ENCODE measurements at places on chromosomes 12 and 14.

DNA sequence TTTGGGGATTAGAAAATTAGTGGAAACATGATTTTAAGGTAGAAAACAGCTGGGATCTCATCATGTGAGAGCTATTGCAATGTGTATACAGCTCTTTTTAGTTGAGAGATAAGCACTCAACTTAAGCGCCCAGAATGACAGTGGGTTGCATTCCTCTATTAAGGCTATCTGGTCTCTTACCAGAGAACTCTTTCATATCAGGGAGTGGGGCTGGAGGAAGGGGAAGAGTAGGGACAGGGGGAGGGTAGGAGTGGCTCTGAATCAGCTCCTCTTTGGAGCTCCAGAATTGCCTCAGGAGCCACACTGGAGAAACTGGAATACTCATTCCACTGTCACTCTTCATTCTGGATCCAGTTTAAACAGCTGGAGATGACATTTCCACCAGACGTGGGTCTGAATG is 9.2 kb upstream of the PLEKHG3 start:
- DNase-seq, result no peak

DNA sequence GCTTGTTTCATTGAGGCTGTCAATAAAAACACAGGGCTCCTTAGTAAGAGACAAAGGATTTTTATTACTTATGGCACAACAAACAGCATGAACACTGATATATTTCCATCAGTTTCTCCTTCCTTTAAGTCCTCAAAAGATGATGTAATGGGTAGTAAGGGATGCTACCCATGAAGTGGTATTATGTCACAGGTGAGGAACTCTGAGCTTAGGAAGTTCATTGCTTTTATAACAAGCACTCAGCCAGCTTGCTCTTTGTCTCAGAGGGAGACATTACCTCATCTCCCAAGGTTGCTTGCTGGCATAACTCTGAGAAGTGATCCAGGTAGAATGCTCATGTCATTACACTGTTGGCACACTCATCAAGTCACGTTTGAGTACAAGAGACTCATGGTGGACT is 287.0 kb upstream of the OR4E1 start:
- no peak for DNase-seq

- DNase-seq, result no peak
These were observed 16.8 kb downstream of the SCAF11 start for GRCh38 chr12:45973526-45973925.

GRCh38 chr12:89618113-89618862 is 90.3 kb downstream of the ATP2B1 start:
- DNase-seq, result no peak

- no peak for DNase-seq
These were observed 21.5 kb downstream of the SPTB start for GRCh38 chr14:64857979-64858744.

- no peak for DNase-seq
These were observed 7.6 kb downstream of the TECPR2 start for GRCh38 chr14:102370305-102370809.

GRCh38 chr12:46965880-46966279 is 113.5 kb upstream of the PCED1B start:
- no peak for DNase-seq

DNA sequence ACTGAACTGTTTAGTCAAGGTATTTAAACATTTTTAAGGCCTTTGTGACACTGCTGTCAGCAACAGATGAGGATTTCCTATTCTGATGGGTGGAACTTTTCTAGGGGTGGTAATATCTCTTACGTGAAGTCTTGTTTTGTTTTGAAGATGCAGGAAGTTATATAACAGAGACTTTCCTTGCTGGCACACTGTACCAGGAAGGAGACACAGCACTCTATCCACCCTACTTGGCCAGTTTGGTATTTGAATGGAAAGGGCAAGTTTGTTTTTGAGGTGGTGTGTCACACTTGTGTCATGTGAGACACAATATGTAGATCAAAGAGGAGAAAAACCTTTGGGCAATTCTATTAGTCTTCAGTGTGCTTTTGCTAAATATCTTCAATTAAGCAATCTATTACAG is 51.6 kb upstream of the SRP54 start:
- DNase-seq, result peak; percentile 9

- DNase-seq, result no peak
These were observed 2.4 kb downstream of the SLC41A2 start for GRCh38 chr12:104955703-104956102.

DNA sequence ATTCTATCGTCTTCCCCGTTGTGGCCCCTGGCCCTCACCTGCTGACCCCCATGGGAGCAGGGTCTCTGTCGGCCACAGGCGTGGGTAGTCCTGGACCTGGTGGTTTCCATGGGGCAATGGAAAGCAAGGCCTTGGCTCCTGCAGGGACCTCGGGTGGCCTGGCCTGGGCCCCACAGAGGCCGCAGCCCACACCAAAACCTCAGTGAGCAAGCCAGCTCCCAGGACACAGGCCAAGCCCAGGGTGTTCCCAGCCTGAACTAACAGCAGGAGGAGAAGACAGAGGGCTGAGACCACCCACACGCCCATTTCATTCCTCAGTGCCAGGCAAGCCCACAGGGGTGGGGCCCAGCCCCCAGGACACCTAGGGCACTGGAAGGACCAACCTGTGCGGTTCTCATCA is 16.9 kb downstream of the ABCB9 start:
- no peak for DNase-seq

- DNase-seq, result no peak
These were observed 26.1 kb upstream of the PTHLH start for GRCh38 chr12:27998658-27999057.

GRCh38 chr14:38505973-38506249 is 250.0 kb upstream of the CLEC14A start:
- no peak for DNase-seq

- DNase-seq, result no peak
These were observed 54.5 kb downstream of the CRACR2A start for GRCh38 chr12:3698218-3698974.

GRCh38 chr14:72920008-72920407 is 6.3 kb upstream of the DCAF4 start:
- DNase-seq, result no peak

GRCh38 chr14:38774162-38774561 is 328.9 kb downstream of the SEC23A start:
- no peak for DNase-seq

GRCh38 chr12:27057543-27057942 is 24.8 kb downstream of the C12orf71 start:
- no peak for DNase-seq

- no peak for DNase-seq
These were observed 12.1 kb upstream of the ANO6 start for GRCh38 chr12:45203767-45204166.

GRCh38 chr14:21055432-21056117 is 2.0 kb upstream of the RNASE8 start:
- DNase-seq, result no peak

- DNase-seq, result no peak
These were observed 477.9 kb downstream of the ATP23 start for GRCh38 chr12:58419196-58419760.

- no peak for DNase-seq
These were observed 28.2 kb upstream of the STAB2 start for GRCh38 chr12:103558879-103559278.

GRCh38 chr14:77882636-77883035 is 82.7 kb downstream of the ADCK1 start:
- DNase-seq, result no peak

DNA sequence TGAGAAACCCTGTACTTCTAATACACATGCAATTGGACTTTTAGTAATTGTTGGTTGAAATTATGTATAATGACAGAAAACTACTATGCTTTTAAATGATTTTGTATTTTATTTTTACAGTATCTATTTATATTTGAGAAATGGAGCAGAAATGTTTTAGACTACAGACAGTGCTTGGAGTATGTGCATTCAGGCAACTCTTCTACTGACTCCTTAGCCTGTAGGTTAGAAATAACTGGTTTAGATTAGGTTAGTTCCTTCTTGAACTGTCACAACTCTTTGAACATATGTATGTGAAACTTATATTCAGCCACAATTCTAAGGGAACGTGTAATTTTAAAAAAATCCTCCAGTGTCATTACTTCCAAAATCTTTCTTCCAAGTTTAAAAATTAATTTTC is 1.7 kb downstream of the FGFR1OP2 start:
- no peak for DNase-seq

DNA sequence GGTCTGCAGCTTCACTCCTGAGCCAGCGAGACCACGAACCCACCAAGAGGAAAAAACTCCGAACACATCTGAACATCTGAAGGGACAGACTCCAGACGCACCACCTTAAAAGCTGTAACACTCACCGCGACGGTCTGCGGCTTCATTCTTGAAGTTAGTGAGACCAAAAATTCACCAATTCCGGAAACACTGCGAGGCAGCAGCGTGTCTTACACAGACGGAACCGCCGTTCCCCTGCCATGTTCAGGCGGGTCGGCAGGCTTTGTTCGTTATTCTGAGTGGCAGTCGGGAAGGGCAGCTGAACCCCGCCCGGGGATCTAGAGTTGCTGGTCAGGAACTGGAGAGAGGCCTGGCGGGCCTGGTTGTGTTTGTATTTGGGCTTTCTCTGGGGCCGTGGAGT is 20.3 kb upstream of the LPCAT3 start:
- DNase-seq, result no peak

DNA sequence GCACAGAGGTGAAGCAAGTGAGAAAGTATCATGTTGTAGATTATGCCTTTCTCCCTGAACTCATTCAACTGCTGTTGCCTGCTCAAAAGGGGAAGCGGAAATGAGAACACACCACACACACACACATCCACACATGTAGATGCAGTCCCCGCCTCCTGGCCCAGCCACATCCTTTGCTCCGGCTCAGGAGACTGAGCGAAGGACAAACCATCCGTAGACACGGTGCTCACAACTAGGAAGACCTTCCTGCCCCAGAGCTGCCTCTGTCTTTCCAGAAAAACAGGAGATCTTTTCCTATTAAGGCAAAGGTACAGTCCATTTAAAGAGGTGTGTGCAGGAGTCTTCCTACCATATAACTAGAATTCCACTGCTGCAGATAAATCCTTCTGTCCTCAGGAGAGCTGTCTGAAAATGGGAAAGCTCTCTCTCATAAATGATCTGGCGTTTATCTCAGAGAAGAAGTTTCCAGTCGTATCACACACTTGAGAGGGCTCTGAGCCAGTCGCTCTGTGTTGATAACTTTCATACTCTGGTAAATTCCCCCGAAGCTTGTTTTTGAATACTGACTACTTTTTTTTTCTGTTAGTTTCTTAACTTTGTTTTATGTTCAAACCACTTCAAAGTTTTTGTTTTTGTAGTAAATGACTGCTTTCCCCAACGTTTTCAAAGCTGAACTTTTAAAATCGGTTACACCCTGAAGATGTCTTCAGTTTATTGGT is at the start of gene TESPA1:
TESPA1 (minus strand) TSS at position 105 of the 719 bp plus-strand sequence. CDS start 10,200 bp downstream, outside the sequence.
- peak; percentile 90 for DNase-seq

- no peak for DNase-seq
These were observed 18.5 kb downstream of the TESC start for GRCh38 chr12:117080661-117081144.

DNA sequence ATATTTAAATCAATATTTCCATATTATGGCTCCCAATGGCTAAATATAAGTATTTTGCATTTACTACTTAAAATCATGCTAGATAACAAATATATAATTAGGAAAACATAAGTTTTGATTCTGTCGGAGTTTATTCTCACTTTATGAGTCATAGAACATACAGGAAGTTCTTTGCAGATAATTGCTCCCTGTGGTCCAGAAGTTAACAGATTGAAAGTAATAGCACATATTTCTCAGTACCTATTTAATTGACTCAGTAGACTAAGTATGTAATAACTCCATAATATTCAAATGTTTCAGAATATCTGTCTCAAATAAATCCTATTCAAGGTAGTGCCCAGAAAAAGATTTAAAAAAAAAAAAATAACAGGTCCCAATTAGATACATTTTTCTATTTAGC is 806.0 kb upstream of the ATXN7L3B start:
- DNase-seq, result no peak

GRCh38 chr14:75310295-75311111 is 31.9 kb downstream of the FOS start:
- no peak for DNase-seq

DNA sequence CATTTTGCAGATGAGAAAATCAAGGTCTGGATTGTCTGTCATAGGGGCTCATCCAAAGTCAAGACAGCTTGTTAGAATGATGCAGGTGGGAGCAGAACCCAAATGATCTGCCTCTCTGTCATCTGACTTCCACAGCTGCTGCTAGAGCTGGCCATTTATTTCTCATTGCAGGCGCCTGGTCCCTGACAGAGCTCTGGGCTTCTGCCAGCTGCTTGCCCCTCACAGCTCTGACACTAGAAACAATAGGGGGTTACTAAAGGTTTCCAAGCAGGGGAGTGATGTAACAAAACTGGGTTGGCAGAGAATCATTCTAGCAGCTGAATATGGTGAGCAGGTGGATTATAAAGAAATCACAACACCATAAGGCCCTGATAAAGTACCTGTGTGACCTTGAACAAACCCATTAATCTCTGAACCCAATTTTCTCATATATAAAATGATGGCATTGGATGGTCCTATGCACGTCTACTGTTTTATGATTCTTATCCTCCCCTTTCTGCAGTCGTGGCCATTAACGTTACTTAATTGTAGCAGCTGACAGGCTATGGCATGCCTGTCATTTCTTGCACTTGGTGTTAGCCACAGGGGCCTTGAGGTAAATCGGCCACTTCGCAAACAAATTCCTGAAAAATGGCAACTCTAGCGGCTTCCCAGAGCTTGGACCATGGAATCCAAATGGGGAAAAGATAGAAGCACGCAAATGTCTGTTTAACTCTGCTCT is 134.6 kb downstream of the RMST start:
- DNase-seq, result no peak

- DNase-seq, result peak; percentile 3
These were observed 133.1 kb downstream of the PRIMA1 start for GRCh38 chr14:93655078-93655750.

DNA sequence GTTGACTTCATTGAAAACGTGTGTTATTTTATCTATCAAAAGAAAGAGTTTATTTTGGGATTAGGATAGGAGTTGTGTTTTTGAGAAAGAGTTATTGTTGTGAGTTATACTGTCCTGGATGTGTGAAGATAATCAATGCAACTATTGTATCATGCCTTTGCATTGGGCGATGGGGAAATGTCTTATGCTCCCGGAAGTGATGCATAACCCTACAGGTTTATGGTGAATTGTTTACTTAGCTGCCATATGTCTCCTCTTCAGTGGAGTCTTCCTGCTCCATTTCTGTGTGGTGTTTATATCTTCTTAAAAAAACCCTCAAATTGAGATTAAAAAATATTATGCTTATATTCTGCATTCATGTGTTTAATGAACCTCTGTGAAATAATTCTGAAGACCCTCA is 6.5 kb downstream of the PDE3A start:
- DNase-seq, result no peak

DNA sequence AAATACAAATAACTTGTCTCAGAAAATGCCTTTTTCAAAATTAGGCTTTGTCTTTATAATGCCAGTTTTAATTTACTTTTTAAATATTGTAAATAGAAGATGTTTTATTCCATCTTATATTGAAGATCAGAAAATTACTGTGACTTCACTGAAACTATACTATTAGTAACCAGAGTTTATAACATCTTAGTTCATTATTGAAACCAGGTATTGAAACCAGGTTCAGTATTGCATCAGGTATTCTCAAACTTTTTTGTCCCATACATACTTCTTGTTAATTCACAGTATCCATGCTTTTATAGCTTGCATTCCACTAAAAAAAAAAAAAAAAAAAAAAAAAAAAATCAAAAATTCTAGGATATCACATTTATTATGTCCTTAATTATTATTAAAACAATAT is 227.5 kb downstream of the GXYLT1 start:
- DNase-seq, result no peak

GRCh38 chr12:123071857-123072256 is 79.0 kb downstream of the PITPNM2 start:
- no peak for DNase-seq
